T-cell (primary cell): ENCODE measurements at places on chromosomes 2 and 18.

GRCh38 chr2:102999958-103000357 is 238.1 kb downstream of the TMEM182 start:
- no peak for DNase-seq

DNA sequence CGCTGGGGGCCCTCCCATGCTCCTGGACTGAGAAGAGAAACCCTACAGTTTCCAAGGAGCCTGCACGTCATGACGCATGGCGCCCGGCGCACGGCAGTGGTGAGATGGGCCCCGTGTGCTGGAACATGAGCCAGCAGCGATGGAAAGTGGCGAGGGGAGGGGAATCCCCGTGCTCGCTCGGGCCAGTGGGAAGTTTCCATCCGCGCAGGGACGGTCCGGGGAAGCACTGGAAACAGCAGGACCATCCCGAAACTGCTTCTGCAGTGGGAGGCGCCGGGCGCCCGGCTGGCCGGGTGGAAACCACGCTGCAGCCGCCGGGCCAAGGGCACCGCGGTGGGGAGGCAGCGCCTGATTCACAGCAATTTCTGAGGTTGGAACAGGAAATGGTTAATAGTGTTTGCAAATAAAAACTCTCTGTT is 4.9 kb upstream of the PDCD1 start:
- DNase-seq = no peak

DNA sequence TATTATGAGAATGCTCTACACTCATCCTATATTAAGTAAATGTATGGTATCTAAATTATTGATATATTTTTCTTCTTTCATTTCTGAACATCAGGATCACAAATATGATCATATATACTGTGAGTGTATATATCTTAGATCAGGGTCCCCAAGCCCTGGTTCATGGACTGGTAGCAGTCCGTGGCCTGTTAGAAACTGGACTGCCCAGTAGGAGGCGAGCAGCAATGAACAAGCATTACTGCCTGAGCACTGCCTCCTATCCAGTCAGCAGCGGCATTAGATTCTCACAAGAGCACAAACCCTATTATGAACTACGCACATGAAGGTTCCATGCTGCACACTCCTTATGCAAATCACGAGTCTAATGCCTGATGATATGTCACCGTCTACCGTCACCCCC is 1247.1 kb upstream of the NXPH2 start:
- no peak for DNase-seq

- DNase-seq = no peak
Observed at GRCh38 chr2:188003800-188004199, 287.9 kb upstream of the GULP1 start.

- no peak for DNase-seq
Observed at GRCh38 chr2:184971546-184972068, 373.3 kb downstream of the ZNF804A start.

- DNase-seq = no peak
Observed at GRCh38 chr2:67845621-67846369, 217.0 kb downstream of the C1D start.

- no peak for DNase-seq
Observed at GRCh38 chr2:44351088-44351487, 10.2 kb downstream of the PREPL start.

DNA sequence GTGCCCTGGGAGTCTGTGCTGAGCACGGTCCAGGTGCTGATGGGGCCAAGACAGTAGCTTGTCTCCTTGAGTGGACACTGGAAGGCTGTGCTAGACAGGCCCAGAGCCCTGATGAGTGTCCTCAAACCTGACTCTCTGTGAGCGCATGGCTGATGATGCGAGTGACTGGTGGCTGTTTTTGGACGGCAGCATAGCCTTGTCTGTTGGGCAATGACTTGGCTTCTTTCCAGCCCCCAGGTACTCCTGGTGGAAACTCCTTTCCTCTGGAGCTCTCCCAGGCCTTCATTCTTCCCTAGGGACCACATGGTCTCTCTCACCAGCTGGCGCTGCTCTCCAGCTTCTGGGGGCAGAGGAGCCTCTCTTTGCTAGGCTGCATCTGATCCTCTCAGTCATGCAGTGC is 207.6 kb upstream of the SMIM21 start:
- no peak for DNase-seq

DNA sequence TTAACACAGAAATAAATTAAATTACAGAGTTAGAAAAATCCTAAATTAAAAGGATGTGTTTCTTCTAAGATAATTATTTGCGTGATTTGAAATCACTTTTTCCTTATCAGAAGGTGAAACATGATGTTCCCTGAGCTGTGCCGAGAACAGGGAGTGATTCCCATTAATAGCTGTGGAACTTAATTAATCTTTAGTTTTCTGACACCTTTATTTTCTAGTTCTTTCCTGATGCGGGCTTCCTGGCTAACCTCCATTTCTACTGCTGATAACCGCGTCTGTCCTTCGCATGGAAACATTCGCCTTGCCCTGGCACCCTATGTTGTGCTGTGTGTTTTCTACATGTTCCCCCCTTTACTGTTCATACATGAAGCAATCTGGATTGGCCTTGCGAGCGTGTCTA is 172.9 kb downstream of the FAM210A start:
- no peak for DNase-seq

DNA sequence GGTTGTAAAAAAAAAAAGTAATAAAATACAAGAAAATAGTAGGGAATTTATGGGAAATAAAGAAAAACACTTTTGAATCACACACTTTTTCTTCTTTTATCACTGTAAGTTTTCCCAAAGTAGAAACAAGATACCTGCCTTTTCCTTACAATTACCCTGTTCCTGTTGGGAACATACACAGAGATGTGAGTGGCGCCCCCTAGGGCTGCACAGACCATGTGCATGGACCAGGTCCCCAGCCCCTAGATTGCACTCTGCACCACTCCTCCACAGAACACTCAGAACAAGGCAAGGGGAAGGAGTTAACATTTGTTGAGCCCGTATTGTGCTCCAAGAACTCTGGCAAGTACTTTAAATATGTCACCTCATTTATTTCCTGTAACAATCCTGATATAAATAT is 118.7 kb upstream of the NRP2 start:
- no peak for DNase-seq

GRCh38 chr2:168277276-168277675 is 29.9 kb upstream of the STK39 start:
- no peak for DNase-seq

DNA sequence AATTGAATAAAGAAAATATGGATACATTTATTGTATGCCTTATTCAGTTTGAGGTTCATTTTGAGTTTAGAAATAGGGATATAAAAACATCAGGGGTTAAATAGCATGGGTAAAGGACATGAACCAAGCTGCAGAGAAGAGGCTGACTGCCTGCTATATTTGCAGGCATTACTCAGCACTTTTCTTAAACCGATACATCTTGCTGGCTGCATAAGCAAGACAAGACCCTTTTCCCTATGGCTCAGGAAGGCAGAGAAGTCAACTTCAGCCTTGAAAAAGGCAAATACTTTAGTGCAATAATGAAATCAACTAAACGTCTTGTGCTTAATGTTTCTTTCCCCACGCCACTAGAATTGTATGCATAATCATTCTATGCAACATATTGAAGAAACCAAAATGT is 36.4 kb downstream of the SCN1A start:
- DNase-seq = no peak

GRCh38 chr2:117519721-117520120 is 294.8 kb upstream of the DDX18 start:
- no peak for DNase-seq

GRCh38 chr2:193891023-193891422 is 1696.3 kb upstream of the TMEFF2 start:
- DNase-seq = no peak
